Uterine smooth muscle cell (primary cell): ENCODE measurements at places on chromosomes 5 and 9. TPM values are rescaled to one million over a fixed set of nuclear protein-coding genes. Genes with fewer than 3 reads are reported as not detected.

Gene ARID3C
- total RNA-seq, result 0.12 and 0.22 TPM in 2 replicates

Gene SLC22A4
- total RNA-seq, result 1.1 and 3.0 TPM in 2 replicates

Gene ARL15
- 18.2 and 31.2 TPM in 2 replicates for total RNA-seq

Gene AHRR
- total RNA-seq, result 26.7 and 28.0 TPM in 2 replicates

Gene PAPPA
- 8.1 and 23.5 TPM in 2 replicates for total RNA-seq

Gene FGD3
- not detected in 2 replicates for total RNA-seq
